Neural cell (in vitro differentiated cells): ENCODE measurements at places on chromosomes 7 and 10. TPM values are rescaled to one million over a fixed set of nuclear protein-coding genes. Genes with fewer than 3 reads are reported as not detected.

Gene CTNNA3
- polyA plus RNA-seq, result 0.06 and 0.14 TPM in 2 replicates

Gene MYO3A
- polyA plus RNA-seq, result 3.0 and 4.1 TPM in 2 replicates

Gene FANK1
- 3.1 and 3.8 TPM in 2 replicates for polyA plus RNA-seq

Gene LFNG
- polyA plus RNA-seq, result 0.30 and 1.5 TPM in 2 replicates

Gene LRRC17
- 6.7 and 8.6 TPM in 2 replicates for polyA plus RNA-seq

Gene PRKG1
- 1.5 and 2.2 TPM in 2 replicates for polyA plus RNA-seq

Gene TBXAS1
- 0.93 and 2.8 TPM in 2 replicates for polyA plus RNA-seq

Gene GLUD1
- 107 and 110 TPM in 2 replicates for polyA plus RNA-seq

Gene METTL27
- 1.8 and 2.4 TPM in 2 replicates for polyA plus RNA-seq

Gene GIMAP8
- polyA plus RNA-seq, result not detected in 2 replicates
